GM06990 (cell line): ENCODE measurements at places on chromosomes 11 and 22.

GRCh38 chr11:122676638-122677037, 21.1 kb downstream of the UBASH3B start:
- DNase-seq, result no peak

DNA sequence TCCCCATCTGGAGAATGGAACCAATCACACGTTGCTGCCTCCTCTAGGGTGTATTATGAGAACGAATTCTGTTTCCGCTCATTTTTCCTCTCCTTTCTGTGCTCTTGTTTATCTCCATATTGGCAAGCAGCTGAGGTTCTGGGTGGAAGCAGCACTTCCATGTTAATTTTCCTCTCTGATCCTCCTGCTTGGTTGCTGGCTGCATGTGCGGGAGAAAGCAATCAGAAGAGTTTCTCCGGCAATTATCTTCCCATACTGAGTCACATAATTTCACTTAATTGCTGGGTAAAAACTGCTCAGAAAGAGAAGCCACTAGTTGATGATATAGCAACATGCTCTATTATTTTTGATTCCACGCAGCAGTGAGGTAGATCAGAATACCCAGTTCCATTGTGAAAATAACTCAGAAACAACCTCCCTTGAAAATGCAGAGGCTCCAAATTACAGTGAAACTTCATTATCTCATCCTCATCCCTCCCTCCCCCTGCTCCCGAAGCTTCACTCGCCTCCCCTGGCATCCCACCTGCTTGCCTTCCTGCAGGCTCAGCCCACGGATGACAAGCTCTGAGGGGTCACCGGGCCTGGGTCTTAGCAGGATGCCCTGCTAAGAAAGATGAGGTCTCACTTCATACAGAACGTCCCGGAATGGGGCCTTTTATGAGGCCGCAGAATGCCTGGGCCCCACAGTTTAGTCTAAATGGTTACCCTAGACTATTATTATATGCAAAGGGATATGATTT, 20.4 kb downstream of the FXYD6 start:
- no peak for DNase-seq

DNA sequence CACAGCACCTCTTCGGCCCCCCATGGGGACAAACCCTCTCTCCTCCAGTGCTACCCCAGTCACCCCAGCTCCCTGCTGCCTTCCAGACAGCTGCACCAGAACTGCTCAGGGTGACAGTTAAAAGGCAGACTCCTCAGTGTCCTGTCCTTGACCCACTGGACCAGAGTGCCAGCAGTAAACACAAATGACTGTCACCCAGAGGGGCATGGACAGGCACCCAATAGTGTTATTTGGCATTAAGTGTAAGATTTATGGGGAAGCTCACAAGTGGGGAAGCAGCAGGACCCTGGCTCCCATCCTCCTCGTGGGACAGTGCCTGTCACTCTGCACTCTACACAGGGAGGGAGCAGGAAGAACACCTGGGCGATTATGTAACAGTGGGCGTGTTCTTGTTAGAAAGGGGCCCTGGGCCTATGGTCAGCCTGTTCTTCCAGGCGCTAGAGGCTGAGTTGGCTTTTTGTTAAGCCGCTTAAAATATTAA, 5.0 kb downstream of the RPS19BP1 start:
- DNase-seq, result no peak

- no peak for DNase-seq
Observed at GRCh38 chr11:104148074-104148473, 15.9 kb downstream of the PDGFD start.

DNA sequence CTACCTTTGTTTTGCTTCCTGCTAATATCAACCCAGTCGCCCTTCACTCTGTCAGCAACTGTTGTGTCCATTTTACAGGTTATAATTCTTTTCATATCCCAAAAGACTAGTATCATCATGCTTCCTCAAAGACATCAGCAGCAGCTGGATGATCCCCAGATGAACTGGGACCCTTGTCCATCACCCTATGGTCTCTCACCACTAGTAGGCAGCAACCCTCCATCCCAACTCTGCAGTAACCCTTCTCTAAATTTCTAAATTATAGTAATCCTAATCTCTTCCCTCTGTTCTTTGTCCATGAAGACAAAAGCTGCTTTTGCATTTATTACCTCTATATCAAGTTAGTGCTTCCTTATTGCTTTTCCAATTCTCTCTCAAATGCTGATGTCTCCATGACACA, 1025.8 kb downstream of the FAM181B start:
- no peak for DNase-seq

- DNase-seq, result no peak
Observed at GRCh38 chr11:66419825-66420224, 1.0 kb upstream of the NPAS4 start.

DNA sequence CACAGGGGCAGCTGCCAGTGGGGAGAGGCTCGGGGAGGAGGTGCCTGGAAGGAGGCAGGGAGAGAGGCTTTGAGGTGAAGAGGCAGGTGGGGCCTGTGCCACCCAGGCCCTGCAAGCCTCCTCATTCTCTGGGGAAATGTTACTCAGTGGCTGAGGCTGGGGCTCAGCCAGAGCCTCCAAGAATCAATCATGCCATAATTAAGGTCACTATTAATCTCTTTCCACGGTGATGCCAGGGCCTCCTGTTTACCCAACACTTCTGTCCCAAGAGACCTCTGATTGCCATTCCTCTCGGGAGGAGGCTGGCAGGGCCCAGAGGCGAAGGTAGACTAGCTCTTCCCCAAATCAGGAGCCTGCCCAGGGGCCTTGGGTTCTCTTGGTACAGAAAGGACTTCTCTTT, 38.4 kb downstream of the GDPD5 start:
- no peak for DNase-seq

DNA sequence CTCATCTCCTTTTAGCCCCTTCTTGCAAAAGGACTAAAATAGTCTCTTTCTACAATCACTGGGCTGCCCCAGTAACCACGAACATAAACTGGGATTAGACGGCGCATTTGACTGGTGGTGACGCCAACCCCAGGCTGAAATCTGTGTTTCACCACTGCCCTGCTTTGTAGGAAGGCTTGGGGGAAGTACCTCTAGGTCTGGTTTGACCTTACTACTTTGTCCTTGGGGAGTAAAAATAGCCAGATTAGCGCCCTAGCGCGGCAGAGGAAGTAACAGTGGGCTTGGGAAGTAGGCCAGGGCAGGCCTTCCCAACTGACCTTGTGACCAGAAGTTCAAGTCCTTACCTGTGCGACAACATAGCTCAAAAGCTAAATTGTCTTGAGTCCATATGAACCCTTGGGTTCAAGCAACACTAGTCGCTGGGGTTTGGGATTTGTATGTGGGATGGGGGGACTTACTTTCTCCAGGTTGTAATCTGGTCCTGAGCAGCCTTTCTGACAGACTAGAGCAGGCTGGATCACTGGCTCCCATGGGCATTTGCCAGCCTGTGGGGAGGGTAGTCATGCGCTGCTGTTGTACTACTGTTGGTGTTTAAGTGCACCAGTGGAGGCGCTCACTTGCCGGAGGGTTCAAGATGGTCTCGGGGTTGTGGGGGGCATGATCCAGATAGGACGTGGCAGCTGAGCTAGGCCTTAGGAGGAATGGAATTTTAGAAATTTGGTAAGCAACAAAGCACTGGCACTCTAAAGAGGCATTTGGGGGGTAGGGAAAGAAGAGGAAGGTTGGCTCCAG, 953 bp upstream of the PACS1 start:
- peak; percentile 45 for DNase-seq

DNA sequence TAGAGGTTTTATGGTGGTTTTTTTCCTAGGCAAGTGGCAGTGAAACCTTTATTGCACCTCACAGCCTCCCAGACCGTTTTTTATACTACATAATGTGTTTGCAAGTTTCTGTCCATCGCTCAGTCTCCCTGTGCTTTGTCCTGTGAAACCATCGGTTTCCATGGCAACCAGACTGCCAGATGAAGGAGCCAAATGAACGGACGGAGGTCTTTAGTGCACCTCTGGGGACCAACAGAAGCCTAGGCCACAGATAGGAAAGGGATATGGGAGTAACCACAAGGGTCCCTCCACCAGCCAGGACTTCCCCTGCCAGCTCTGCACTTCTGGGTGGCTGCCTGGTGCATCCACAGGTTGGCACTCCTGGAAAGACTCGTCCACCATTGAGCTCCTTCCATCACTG, 165.0 kb downstream of the CHST1 start:
- DNase-seq, result no peak

- no peak for DNase-seq
Observed at GRCh38 chr11:103397369-103397768, 288.1 kb downstream of the DYNC2H1 start.

DNA sequence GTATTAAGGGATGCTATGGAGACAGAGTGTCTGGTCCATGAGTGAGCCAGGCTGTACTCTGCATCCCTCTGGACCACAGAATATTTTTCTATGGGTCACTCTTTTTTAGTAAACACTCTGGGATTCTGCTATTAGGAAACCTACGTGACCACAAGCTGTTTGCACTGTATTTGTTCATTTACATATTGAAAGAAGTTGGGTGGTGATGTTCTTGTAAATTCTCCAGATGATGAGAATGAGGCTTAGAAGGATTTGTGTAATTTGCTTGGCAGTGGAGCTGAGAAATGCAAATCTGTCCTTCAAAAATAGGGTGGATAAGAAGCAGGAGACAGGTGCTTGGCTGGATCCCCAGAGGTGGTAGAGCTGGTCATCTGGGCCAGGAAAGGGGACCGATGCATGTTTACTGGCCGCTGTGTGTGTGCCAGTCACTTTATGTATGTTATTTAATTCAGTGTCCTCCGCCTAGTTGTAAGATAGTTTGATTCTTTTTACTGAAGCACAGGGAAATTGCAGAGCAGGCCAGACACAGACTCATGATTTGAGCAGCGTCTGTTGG, 63.7 kb upstream of the HEPHL1 start:
- no peak for DNase-seq

DNA sequence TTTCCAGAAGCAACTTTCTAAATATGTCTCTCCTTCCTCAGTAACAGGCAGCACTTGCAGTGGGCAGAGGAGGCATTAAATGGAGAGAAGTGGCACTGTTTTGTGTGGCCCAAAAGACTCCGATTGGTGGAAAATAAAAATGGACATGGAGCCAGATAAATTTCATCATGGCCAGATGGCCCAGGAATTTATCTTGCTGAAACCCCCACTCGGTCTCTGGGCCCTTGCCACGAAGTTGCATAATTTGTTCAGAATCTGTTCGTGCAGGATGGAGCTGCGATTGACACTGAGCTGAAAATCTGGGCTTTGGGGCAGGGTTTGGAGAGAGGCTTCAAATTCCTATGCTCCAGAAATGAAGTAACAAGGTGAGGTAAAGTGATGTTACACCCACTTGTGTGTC, 65.5 kb downstream of the C11orf91 start:
- no peak for DNase-seq

DNA sequence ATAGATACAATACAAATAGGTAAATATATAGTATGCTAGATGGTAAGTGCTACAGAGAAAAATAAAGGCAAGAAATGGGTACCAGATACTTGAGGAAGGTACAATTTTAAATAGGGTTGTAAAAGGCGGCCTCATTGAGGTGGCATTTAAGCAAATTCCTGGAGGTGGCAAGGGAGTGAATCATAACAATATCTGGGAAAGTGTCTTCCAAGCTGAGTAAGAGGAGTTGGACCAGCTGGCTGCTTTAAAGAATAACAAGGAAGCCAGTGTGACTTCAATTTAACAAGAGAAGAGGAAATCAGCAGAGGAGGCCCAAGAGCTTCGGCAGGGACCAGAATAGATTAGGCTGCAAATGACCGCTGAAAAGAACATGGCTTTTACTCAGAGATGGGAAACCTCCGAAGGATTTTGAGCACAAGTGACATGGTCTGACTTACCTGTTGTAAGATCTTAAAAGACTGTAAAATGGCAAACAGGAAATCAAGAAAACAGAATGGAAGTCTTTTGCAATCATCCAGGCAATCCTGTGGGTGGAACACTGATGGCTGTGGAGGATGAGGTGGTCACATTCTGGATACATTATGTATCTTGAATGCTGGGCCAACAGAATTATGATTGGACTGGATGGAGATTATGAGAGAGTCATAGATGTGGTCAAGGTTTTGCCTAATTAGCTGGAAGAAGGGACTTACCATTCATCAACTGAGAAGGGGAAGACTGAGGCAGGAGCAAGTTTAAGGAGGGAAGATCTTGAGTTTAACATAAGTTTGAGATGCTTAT, 77.2 kb downstream of the RDX start:
- DNase-seq, result no peak

- no peak for DNase-seq
Observed at GRCh38 chr11:71459076-71459766, 6.2 kb downstream of the NADSYN1 start.

GRCh38 chr11:79546351-79546750, 105.5 kb upstream of the TENM4 start:
- no peak for DNase-seq

DNA sequence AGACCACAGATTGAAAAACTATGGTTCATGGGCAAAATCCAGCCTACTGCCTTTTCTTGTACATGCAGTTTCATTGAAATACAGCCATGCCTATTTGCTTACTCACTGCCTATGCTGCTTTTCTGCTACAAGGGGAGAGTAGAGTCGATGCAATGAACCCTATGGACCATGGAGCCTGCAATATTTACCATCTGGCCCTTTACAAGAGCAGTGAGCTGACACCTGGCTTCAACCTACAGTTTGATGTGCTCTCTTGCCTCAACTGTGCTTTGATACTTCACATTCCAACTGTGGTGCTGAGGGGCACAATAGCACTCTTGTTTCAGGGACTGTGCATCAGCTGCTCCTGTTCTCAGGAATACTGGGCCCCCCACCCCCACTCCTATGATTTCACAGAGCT, 239.5 kb upstream of the SORL1-AS1 start:
- no peak for DNase-seq

DNA sequence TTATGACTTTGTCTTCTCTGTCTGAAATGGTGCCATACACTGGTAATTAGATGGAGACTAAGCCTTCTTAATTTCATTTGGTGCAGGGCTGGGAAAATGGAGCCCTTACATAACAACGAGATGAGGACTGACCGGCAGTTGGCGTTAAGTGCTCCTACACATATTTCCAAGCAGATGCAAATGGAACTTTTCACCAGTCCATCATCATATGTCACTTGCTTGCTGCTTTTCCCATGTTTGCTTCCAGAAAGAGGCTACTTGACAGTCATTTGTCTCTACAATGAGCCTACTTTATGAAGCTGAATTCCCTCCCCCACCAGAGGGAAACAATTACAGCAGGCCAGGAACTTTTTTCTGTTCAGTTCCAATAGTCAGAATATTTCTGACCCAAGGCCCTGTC, 32.6 kb downstream of the SVIP start:
- no peak for DNase-seq

DNA sequence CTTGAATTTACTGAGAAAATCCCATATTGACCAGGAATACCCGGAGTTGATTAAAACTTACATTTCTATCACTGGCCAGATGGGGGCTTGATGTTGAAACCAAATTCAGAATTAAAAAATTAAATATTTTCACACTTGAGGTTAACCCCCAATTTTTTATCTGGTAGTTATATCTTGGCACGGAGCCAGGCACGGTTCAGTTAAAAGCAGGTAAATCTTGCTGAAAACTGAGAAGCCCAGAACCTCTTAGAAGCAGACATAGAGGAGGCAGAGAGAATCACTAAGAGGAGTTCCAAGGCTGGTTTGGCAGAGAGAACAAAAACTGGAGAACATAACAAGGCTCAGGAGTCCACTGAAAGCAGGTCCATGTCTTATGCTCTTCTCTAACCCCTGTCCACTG, 77.7 kb downstream of the USP35 start:
- DNase-seq, result no peak

GRCh38 chr11:73671701-73672100, 25.3 kb downstream of the PLEKHB1 start:
- DNase-seq, result no peak
